ENCODE measurements at places on chromosomes 2 and 18.

- no peak for DNase-seq
These were observed 326.1 kb upstream of the HS6ST1 start for GRCh38 chr2:128644718-128645256.

DNA sequence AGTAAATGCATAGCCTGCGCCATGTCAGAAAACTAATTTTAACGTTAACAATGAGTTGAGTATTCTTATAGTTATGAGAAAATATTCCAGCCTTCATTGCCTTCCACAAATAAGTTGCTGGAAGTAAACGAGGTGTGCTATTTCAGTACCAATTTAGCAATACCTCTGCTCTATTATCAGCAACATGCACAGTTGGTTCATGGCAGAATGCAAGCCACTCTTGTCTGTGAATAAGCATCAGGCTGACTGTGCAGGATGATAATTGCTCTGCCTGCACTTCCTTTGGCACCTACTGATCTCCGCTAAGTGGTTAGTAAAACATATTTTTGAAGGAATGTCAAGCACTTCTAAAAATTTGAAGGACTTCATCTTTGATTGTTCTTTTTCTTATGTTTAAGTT, 261.9 kb upstream of the SIX3 start:
- no peak for DNase-seq

GRCh38 chr18:43159086-43159770, 43.7 kb upstream of the RIT2 start:
- DNase-seq = no peak

- DNase-seq = no peak
These were observed 23.6 kb downstream of the TMEM178A start for GRCh38 chr2:39689272-39689841.

DNA sequence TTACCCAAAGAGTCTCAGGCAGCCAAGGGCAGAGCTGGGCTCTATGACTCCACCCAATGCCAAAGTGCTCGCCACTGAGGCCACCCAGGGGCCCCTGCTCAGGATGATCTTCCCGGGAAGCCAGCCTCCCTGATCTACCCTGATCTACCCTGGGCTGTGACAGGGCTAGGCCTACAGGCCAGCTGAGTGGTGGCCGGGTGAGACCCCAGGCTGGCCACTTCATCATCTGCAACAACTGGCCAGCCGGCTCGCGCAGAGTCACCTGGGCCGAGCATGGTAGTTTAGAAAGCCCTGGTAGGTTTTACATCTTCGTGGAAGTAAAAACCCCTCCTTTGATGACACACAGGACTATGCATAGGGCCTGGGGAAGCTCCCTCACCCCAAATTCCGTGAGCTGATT, 276.3 kb downstream of the NDUFA10 start:
- DNase-seq = no peak

DNA sequence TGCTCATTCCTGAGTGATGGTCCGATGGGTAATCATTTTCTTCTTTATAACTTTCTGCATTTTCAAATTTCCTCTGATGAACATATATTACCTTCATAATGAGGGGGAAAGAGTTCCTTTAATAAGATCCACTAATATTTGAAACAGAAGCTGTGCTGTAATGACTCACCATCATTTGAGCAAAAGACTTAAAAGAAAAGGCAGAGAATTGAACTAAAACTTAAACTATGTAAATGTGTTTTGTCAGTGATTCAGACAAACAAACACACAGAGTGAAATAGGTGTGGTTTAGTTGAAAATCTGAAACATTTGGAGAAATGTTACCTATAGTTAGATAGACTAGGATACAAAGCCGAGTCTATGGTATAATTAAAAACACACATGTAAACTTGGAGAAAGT, 209.6 kb downstream of the STK39 start:
- no peak for DNase-seq

DNA sequence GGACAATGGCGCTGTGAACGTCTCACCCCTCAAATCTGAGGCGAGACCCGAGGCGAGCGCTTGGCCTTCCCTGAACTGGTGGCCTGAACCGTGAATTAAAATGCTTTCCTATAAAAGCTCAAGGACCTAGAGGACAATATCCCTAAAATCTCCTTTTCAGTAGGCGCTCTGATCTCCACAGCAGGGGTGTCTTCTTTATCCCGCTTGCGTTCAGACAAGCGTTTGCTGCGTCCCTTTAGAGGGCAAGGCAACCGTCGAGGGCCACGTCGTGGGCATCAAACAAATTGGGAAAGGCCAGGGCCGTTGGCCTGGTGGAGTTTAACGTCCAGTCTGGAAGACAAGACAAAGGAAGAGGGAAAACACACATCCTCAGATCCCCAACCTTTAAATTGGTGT, 1.3 kb upstream of the RAX start:
- no peak for DNase-seq

DNA sequence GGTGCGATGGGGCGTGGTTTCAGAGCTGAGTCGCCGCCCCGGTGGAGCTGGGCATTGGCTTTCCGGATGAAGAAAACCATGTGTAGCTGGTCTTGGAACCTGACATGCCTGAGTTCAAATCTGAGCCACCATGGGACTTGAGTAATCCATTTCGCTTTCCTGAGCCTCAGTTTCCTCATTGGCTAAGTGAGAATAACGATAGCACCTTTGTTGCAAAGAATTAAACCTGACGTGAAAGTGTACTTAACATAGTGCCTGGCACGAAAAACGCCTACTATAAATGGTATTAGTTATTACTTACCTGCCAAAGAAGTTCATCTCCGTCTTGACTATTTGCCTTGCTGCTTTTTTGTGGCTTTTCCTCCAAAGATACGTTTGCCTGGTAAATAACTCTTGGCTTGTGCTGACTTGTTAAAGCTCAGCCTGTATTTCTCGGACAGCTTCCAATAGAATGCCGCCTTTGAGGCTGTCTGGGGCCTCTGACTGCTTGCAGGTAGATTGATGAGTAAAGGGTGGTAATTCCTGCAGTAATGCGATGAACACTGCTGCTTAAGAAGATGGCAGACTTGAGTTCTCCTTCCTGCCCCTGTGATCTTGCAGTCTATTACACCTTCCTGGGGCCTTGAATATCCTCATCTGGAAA, 1.3 kb downstream of the CDCA7 start:
- DNase-seq = no peak

DNA sequence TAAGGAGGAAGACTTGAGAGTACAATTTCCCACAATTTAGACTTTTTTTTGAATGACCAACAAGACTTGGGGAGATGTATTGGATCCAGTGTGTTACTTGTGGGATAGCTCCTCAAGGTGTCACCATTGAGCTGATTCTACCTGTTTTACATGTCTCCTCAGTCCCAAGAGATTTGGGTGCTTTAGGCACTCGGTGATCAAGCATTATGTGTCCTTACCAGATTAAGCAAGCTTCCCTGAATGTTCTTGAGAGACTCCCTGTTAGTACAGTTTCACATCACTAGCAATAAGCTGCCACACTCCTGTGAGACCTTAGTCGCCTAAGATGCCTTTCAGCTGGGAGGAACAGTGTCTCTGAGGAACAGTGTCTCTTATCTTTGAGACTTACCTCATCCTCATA, 384.3 kb upstream of the SYT4 start:
- no peak for DNase-seq

GRCh38 chr18:69945220-69946114, 2.2 kb downstream of the CD226 start:
- DNase-seq = no peak

DNA sequence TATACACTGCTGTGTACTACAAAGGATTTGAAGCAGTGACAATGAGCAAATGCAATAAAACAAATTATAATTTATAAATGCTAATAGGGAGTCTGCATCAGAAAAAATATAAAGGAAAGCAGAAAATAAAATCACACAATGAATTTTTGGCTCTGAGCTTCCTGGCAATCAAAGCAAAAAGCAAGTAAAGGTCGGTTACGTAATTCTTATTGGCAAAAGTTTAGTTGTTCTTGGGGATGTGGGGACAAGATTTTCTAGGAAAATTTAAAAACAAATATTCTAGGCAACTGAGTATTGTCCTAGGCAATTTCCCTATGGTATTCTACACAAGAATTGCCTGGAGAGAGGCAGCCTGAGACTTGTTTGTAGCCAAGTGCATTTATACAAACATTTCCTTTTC, 1.8 kb downstream of the ORC2 start:
- no peak for DNase-seq

DNA sequence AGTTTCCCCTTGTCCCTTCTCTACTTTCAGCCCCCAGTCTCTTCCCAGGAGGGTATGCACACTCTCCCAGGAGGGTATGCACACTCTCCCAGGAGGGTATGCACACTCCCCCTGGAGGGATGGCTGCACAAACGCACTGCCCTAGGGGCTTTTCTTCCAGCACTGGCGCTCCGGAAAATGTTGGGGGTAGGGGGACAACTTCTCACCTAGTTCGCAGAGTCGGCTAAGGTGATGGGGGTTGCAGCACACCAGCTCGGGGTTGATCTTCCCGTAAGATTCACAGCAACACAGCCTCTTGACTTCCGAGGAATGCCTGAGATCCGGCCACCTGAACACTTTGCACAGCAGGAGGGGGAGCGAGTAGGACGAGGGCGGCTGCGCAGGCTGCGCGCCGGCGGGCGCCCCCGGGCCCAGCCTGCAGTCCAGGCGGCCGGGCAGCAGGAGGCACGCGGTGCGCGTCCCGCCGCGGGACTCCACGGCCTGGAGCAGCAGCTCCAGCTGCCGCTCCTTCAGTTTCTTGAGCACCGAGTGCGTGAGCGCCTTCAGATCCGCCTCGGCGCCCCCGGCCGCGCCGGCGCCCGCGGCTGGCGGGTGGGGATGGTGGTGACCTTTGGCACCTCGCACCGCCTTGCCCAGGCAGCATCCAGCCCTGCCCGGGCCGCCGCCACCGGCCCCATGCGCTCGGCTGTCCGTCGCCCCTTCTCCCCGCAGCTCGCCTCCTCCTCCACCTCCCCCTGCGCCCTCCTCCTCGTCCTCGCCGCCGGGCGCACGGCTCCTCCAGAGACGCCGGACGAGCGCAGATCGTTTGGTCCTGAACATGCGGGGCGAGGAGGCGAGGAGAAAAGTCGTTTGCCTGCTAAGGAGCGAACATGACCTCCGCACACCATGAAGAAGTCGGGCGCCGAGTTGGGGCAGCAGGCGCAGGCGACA, 894 bp downstream of the SMAD7 start:
- no peak for DNase-seq

GRCh38 chr2:48439102-48439501, 90.9 kb upstream of the STON1 start:
- DNase-seq = no peak

GRCh38 chr2:101758001-101758400, 60.5 kb downstream of the MAP4K4 start:
- DNase-seq = no peak

DNA sequence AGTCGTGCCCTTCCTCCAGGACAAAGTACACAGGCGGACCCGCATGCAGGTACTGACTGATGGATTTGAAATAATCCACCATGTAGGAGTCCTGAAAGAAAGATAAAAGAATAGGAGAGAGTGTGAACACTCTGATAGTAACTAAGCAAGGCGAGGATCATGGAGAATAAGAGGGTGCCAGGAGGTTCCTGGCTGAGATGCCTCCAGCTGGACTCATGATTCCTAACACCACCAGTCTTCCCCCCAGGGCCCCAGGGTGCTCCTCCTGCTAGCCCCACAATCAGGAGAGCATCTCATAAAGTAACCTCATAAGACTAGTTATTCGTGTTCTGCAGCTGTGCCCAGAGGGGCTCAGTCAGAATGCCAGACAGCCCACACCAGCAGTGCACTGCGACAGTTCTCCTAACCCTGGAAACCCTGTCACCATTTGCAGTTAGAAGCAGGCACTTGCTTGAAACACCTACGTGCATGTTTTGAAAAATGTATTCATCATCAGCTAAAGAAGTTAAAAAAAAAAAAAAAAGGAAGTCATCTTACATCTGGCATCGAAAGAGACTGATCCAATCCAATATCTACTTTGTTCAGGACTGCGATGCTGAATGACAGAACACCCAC, 36.7 kb downstream of the RMC1 start:
- no peak for DNase-seq

All from SK-N-MC (cell line).